ENCODE measurements at places on chromosomes 16 and 17.

DNA sequence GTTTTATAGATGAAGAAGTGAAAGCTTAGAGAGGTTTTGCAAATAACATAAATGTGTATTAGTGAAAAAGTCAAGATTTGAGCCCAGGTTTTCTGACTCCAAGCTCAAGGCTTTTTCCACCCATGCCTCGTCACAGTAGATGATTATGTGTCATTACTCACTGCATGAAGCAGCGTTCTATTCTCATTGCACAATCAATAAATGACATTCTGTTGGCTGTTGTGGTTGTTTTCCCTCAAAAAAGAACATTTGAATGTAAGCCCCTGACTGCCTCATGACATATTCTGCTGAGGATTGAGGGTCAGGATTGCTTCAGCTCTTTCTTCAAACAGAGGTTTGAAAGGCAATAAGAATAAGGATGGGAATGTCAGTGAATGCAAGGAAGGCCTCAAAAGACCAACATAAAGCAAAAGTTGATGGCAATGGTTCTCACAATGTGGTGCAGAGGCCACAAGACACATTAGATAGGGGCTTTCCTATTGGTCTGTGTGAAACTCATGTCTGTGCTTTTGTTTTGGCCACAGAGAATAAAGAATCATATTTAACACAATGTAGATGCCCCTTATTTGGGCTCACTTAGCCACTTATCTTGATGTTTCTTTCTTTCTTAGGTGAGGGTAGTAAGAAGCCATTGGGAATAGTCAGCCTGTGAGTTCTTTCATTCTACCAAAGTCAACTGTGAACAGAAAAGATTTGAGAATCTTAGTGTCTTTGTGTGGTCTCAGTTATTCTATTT, 5.4 kb upstream of the MMD start:
- no peak for DNase-seq

DNA sequence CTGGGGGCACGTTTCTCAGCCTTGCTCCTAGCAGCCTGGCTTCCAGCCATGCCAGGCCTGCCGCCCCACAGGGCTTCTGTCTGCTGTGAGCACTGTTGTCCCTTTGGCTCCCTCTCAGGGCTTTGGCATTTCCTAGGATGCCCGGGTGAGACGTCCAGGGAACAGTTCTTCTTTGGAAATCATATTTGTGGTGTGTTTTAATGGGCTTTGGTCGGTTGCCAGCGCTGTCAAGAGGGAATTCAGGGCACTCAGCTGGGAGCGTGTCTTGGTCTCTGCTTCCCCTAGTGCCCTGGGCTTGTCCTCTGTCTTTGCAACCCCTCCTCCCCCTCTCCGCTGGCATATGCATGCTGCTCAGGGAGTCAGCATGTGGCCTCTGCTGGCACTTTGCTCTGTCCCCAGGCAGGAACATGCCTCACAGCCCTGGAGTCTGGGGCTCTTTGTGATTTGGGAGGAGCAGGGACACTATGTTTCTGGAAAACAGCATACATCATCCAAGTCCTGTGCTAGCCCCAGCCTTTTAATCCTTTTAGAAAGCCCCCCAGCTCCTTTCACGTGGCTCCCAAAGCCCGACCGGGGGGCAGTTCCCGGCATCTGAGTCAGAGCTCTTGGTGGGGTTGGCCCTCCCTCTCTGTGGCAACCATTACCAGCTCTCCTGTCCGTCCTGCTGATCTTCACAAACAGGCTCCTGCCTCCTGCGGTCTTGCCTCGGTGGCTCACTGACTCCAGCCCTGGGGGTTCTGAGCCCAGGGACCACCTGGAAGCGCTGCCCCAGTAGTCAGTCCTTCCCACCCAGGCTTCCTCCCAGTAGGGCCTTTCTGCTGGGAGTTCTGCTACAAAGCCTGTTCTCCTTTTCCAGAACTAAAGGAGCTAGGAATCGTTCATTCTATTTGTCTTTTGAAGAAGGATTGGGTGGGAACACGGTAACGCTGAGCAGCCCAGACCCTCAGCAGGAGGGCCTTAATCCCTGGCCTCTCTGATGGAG, 26.7 kb downstream of the SAP30BP start:
- DNase-seq: no peak

- DNase-seq: no peak
Measured at GRCh38 chr16:87006789-87007745, 310.1 kb downstream of the C16orf95 start.

DNA sequence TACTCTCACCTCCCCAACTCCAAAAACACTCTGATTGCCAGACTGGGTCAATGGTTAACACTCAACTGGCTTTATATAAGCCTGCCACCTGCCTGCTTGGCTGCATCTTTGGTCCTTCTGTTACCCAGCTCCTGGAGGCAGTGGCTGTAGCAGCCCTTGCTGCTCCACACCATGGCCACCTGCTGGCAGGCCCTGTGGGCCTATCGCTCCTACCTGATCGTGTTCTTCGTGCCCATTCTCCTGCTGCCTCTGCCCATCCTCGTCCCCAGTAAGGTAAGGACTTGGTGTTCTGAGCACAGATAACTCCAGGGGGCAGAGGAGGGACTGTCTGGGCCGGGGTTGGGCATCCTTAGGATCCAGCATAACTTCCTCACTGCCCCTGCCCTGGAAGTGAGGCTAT, at the start of gene SLC13A2:
Gene SLC13A2, plus strand, starts transcription at position 103 of the 400 bp plus-strand sequence. Its CDS starts 69 bp downstream, at position 172.
- no peak for DNase-seq

DNA sequence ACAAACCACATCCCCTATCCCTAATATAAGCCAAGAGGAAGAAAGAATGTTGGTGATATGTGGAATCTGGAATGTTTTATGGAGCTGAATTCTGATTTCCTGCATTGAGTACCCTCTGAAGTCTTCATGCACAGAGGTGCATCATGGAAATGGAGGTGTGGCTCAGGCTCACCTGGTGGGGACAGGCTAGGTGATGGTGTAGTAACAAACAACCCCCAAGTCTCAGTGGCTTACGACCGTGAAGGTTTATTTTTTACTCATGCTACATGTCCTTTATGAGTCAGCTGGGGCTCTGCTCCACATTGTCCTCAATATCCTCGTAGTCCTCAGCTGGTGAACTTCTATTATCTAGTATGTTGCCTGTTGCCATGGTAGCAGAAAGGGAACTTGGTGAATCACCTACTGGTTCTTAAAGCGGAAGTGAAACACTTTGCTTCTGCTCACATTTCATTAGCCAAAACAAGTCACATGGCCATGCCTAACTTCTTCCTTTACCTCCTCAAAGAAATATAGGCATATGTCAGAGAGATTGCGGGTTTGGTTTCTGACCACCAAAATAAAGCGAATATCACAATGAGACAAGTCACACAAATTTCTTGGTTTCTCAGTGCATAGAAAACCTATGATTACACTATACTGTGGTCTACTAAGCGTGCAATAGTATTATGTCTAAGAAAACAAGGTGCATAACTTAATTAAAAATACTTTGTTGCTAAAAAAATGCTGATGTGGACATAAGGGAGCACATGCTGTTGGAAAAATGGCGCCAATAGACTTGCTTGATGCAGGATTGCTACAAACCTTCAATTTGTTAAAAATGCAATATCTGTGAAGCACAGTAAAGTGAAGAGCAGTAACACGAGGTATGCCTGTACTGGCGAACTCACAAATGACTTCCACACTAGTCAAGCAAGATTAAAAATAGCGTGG, at the start of gene PMFBP1:
Gene PMFBP1, minus strand, starts transcription at position 51 of the 930 bp plus-strand sequence. CDS start 947 bp downstream, outside the sequence.
- DNase-seq: peak; percentile 4

DNA sequence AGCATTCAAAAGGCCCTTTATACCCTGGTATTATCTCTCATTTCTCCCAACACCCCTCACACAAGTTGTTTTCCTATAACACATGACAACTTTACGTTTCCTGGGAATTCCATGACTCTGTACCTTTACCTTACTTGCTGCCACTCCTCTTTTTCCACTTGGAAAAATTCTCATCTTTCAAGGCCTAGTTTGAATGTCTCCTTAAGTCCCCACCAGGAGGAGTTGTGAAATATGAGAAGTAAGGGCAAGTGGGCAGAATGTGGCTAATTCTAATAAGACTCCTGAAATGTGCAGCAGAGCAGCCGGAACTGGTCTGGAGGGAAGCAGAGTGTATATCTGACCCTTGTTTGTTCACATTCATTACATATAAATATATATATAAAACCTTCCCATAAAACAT, 39.7 kb downstream of the BRCA1 start:
- no peak for DNase-seq

DNA sequence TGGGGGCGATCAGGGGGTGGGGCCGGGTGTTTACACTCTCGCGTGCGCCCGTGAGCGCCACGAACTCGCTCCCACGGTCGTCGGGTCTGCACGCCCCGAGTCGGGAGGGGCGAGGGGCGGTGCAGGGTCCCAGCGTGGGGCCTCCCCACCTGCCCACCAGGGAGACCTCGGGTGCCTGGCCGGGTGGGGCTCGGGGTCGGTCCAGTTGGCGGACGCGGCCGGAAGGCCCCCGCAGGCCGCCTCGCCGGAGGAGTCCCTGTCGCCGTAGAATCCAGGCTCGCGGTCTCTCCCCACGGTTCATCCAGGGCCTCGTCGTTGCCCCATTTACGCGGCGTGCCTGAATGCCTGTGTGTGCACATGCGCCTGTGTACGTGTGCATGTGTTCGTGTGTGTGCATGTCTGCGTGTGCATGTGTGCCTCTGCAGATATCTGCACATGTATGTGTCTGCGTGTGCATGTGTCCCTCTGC, 510 bp upstream of the RAB40B start:
- no peak for DNase-seq

DNA sequence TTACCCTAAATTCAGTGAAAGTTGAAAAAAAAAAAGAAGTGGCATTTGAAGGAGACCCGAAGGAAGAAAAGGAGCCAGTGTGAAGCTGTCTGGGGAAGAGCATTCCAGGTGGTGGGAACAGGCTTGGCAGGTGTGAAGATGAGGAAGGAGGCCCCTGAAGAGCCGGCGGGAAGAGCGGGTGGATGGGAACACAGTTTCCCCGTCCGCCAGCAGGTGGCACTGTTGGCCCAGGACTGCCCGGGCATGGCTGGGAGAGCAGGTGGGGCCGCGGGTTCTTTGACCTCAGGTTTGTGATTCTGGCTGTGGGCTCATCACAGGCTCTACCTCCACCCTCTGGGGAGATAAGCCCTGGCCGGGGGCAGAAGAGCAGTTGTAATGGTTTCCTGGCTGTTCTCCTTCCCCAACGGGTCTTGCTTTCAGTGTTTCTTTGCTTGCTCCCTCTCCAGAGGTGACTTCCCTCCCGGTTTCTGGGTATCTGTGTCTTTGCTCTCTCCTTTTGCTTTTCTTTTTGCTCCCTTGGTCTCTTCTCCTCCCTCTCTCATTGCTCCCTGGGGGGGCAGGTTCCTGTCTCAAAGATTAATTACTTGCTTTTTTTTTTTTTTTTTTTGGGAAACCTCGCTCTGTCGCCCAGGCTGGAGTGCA, 32.3 kb downstream of the RAP1GAP2 start:
- peak; percentile 78 for DNase-seq

DNA sequence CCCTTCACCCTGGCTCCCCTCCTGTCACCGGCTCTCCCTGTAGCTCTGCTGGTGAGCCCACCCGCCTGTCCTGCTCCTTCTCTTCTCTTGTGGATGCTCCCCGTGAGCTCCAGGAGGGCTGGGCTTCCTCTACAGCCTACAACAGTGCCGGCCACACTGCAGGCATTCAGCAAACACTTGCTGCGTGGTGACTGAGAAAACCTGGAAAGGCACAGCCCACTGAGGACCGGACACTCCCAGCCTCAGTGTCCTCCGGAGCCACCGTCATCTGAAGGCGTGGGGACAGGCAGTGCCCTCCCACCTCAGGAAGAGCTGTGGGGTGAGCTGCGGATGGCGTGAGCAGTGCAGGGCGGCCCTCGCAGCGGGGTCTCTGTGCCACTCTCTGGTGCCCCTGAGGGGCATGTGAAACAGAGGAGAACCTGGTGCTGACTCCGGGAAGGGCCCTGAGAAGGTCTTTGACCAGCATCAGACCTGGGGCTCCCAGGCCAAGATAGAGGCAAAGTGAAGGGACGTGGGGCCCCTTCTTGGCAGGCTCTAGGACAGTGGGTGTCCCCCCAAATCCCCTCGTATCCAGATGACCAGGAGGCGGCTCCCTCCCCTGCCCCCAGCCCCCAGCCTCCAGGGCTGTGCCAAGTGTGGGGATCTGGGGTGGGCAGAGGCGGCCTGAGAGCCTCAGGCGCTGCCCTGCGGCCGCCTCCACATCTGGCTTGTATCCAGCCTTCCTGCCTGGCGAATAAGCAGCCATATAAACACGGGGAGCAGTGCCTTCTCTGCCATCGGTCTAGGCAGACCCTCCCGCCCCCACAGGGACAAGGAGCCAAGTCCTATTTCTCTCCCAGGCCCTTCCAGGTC, 44.0 kb upstream of the PABPN1L start:
- DNase-seq: no peak

DNA sequence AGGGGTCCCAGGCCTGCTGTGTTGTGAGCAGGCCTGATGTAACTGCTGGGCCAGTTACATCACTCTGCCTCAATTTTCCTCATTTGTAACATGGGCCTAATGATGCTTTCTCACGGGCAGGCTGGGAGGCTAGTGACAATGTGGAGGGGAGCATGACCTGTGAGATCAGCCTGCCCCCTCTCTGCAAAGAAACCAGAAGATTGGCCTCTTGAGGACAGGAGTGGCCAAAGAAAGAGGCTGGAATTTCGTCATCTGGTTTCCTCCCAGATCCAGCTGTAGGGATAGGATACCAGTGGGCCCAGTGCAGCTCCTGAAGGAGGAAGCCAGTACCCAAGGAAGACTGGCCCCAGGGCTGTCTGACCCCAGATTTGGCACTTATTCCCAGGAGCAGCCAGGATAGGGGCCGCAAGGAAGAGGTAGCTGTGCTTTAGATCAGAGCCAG, 615 bp upstream of the SREBF1 start:
- DNase-seq: no peak

GRCh38 chr16:49399594-49400364, 26.2 kb downstream of the C16orf78 start:
- no peak for DNase-seq

DNA sequence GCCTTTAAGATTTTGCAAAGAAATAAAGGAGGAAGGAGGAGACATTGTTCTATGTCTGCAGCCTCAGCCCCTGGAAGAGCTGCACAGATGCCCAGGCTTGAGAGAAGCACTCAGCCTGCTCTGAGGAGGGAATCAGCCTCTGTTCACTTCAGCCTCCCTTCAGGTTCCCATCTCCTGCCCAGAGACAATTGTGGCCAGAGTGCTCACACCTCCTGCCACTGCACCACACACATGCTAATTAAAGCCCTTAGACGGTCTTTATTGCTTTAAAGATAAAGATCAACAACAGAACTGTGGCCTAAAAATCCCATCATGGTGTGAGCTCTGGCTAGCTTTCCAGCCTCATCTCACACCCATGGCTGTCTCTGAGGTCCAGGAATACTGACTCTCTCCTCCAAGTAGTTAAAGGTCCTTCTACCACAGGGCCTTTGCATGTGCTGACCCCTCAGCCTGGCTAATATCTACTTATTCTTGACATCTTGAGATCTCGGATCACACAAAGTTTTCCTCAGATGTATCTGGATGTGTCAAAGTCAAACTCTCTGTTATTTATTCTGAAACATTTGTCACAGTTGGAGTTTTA, 33.8 kb downstream of the CHD9NB start:
- DNase-seq: no peak

- no peak for DNase-seq
Measured at GRCh38 chr17:46143827-46144236, 49.4 kb downstream of the KANSL1 start.
